ENCODE measurements at places on chromosomes 6 and 20. TPM values are rescaled to one million over a fixed set of nuclear protein-coding genes. Genes with fewer than 3 reads are reported as not detected.

TP53TG5 gene
- total RNA-seq: 0.32 TPM

DNA sequence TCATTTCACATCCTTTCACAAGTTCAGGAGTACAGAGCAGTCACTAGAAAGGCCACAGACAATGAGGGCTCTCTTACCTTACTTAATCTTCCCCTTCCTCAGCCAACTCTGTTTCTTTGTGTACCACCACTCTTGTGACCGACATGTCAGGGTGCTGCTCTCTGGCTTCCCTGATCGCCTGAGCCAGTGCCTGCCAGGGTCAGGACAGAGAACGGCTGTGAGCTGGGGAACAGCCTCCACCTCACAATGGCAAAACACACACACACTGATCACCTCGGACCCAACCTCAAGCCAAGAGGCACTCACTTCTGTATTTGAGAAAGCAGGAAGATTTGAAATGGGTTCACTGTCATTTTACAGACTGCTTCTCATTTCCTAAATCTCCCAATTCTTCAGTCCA is 30.8 kb downstream of the SMLR1 start:
- H3K36me3 ChIP-seq: no peaks in the 10 kb centered on the region
- H3K4me1 ChIP-seq: peaks cover 31% of the 10 kb centered on the region
- no peak overlapping the region for H3K4me3 ChIP-seq
- no peaks in the 10 kb centered on the region for H3K27me3 ChIP-seq

DNA sequence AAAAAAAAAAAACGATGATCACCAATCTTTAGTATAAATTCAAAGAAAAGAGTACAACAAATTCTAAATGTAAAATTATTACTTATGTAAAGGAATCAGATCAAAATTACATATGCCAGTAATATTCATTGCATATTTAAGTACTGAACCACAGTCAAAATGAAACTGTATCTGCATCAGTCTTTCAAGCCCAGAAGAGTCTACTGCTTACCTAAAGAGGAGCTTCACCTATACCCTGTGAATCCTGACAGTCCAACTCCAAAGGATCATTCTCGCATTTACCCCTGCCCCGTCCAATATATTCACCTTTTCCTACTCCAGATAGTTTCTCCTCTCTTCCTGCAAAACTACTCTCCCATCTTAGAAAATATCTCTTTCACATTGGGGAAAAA is 9.2 kb downstream of the ATG5 start:
- peaks cover 22% of the 10 kb centered on the region for H3K4me1 ChIP-seq
- peaks cover 4% of the 10 kb centered on the region for H3K36me3 ChIP-seq
- no peak for DNase-seq

PNPLA1 gene
- total RNA-seq: not detected

DNA sequence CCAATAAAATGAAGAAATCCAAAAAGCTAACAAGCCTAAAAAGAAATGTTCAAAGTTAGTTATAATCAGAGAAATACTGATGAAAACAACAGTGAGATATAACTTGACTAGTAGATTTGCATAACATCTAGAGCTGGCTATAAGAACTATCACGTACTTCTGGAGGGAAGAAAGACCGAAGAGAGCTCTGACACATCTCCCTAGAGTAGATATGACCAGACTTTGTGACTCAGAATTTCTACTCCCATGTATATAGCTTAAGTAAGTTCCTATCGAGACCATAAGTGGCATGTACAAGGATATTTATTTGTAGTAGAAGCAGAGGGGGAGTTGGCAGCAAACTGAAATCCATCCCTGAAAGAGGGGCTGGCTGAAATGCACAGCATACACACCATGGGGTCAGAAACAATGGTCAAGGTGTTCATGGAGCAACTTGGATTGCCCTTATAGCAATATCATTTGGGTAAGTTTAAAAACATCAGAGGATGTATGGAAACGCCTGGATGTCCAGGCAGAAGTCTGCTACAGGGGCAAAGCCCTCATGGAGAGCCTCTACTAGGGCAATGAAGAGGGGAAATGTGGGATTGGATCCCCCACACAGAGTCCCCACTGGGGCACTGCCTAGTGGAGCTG is 25.6 kb upstream of the IL17A start:
- no peaks in the 10 kb centered on the region for H3K4me1 ChIP-seq
- H3K4me3 ChIP-seq: no peak overlapping the region
- no peaks in the 10 kb centered on the region for H3K36me3 ChIP-seq
- peaks cover 13% of the 10 kb centered on the region for H3K27me3 ChIP-seq
- DNase-seq: no peak

DNA sequence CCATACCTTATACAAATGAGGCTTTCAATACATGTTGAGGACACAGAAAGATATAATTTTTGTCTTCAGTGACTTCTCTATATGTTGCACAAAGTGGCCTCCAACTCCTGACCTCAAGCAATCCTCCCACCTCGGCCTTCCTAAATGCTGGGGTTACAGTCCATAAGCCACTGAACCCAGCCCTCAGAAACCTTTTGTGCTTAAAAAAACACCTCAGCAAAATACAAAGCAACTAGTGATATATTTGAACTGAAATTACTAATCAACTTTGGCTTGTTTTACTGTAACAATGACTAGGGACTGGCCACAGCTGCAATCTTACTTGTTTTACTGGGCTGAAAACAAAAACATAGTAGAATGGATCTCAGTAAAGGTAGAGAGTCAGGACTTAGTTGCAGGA is 3.2 kb upstream of the ZNF184 start:
- no peak overlapping the region for H3K27ac ChIP-seq

DNA sequence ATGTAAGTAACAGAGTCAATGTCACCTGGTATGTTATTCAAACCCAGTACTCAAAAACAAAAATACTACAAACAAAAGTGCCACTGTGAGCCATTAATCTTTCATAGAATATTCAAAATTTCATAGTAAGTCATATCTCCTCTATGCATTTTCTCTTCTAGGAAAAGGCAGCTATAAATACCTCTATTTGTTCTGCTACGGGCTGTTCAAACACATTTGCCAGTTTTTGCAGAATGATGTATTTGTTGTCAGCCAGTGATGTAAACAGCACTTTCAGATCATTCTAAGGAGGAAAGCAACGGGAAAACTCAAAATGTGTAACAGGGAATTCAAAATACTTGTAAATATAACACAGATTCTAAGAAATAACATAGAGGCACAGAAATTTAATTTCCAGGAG is 388.2 kb downstream of the SYNE1 start:
- no peak overlapping the region for H3K27ac ChIP-seq
- no peak overlapping the region for H3K4me3 ChIP-seq
- peaks cover 10% of the 10 kb centered on the region for H3K36me3 ChIP-seq
- no peaks in the 10 kb centered on the region for H3K27me3 ChIP-seq

- H3K27ac ChIP-seq: no peak overlapping the region
- H3K36me3 ChIP-seq: no peaks in the 10 kb centered on the region
Observed at GRCh38 chr6:41545247-41545702, 906 bp upstream of the FOXP4 start.

DNA sequence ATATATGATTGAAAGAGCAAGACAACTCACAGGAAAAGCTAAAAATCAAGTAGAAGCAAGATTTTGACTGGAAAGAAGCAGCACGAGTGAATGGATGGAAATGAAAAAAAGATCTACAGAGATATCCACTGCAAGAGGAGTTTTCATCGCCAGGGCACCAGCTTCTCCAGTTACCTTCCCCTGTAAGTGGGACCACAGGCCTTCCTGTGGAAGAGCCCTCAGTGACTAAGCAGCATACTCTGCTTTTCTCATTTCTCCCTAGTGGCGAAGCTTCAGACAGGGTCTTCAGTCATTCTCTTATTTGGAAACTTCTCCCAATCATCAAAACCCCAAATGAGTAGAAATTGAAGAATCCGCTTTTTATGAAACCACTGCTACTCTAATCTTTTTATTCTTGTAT is 40.5 kb downstream of the ADGRB3 start:
- no peak overlapping the region for H3K4me3 ChIP-seq
- DNase-seq: no peak
- H3K27me3 ChIP-seq: no peaks in the 10 kb centered on the region
- H3K4me1 ChIP-seq: peaks cover 22% of the 10 kb centered on the region
- H3K27ac ChIP-seq: no peak overlapping the region
- H3K36me3 ChIP-seq: no peaks in the 10 kb centered on the region
